ENCODE measurements at places on chromosomes 16 and 17.

DNA sequence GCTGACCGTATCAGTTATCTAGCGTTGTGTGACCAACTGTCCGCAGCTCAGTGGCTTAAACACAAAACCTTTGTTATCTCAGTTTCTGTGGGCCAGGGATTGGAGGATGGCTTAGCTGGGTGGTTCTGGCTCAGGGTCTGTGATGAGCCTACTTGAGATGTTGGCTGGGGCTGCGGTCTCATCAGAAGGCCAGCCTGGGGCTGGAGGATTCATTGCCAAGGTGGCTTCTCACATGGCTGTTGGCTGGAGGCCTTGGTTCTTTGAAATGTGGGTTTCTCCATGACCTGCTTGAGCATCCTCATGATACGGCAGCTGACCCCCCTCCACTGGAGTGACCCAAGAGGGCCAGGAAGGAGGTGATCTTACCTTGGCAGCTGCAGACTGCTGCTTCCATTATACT, 16.7 kb downstream of the GSE1 start:
- DNase-seq, result no peak

GRCh38 chr17:71099003-71099714, 929.8 kb downstream of the KCNJ2 start:
- no peak for DNase-seq

DNA sequence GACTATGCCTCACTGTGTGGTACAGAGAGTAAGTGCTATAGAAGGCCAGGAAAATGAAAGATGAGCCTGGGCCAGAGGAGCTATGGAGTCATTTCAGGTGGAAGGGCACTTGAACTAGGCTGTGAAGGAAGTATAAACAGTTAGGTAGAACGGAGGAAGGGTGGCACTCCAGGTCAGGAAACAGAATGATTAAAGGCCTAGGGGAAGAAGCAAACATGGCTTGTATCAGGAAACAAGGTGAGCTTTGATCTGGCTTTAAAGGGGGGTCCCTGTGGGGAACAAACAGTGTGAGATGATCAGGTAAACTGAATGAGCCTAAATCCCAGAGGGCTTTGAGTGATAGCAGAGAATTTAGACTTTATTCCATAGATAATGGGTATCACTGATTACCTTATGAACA, 16.9 kb downstream of the MAP3K3 start:
- DNase-seq, result no peak

DNA sequence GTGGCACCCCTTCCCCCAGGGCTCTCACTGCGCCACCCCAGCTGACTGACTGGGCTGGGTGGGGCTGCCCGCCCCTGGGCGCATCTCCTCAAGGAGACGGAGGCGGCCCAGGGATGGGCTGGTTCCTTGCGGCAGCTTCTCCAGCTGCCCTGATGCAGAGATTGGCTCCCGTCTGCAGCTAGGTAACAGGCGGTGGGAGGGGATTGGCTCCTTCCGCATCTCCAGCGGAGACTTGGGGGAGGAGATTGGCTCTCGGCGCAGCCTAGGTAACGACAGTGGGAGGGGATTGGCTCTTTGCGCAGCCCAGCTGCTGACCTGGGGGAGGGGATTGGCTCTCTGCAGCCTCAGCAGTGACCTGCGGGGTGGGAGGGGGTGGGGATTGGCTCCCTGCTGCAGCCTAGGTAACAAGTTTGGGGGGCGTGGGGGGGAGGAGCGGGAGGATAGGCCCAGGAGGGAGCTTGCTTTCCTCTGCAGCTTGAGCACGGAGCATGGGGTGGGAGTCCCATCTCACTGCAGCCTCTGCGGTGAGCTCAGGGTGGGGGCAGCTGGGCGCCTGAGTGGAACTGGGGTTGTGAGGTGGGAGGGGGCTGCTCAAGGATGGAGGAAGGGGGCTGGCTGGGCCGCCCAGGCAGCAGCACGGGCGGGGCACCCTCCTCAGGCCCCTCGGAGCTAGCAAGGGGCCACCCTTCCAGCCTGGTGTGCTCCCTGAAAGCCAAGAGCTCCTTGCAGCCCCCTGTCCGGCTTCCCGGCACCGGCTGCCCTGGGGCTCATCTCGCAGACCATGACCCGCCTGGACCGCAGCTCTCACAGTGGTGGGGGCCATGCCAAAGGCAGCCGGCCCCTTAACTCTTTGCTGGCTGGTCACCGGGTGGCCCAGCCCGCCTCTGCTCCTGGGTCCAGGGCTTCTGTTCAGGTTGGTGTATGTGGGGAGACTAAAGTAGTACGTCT, 6.4 kb downstream of the NFE2L1 start:
- peak; percentile 98 for DNase-seq
